ENCODE measurements at places on chromosomes 11 and 22. TPM values are rescaled to one million over a fixed set of nuclear protein-coding genes. Genes with fewer than 3 reads are reported as not detected.

The NPTXR gene
- 1.4 TPM for total RNA-seq

The PLEKHB1 gene
- 16.2 TPM for total RNA-seq

The POU2AF1 gene
- total RNA-seq = 9.6 TPM

The LRRC74B gene
- total RNA-seq = not detected

The DBX1 gene
- not detected for total RNA-seq

The LMO1 gene
- total RNA-seq = not detected

The NFRKB gene
- total RNA-seq = 31.0 TPM

The SOX6 gene
- total RNA-seq = not detected

The CLDN5 gene
- total RNA-seq = not detected

The TPP1 gene
- 38.1 TPM for total RNA-seq

The APOBEC3B gene
- 8.5 TPM for total RNA-seq

The CBLIF gene
- not detected for total RNA-seq

The MAJIN gene
- 1.2 TPM for total RNA-seq

The PYGM gene
- 1.5 TPM for total RNA-seq

The SYT8 gene
- not detected for total RNA-seq

The CABP2 gene
- not detected for total RNA-seq

The OR8D1 gene
- total RNA-seq = not detected

The PHF21B gene
- total RNA-seq = not detected

The OTUB1 gene
- total RNA-seq = 77.4 TPM

The RASL10A gene
- total RNA-seq = not detected

The LRRC32 gene
- 5.7 TPM for total RNA-seq

The TMEM132A gene
- 1.9 TPM for total RNA-seq

The MMP13 gene
- not detected for total RNA-seq

The F2 gene
- total RNA-seq = not detected

The CHKB gene
- 79.7 TPM for total RNA-seq

The KDM4D gene
- total RNA-seq = 1.5 TPM

The NCR3LG1 gene
- total RNA-seq = 0.80 TPM

The PRODH gene
- not detected for total RNA-seq

The SEPTIN5 gene
- 1.5 TPM for total RNA-seq

The TMPRSS6 gene
- 20.2 TPM for total RNA-seq

The IRF7 gene
- 57.1 TPM for total RNA-seq

Data from activated CD4-positive, alpha-beta T cell treated with anti-CD3 and anti-CD28 coated beads for 36 hours (primary cell).